Skin of body (tissue), 3 donors: ENCODE measurements at places on chromosomes 16 and 17. TPM values are rescaled to one million over a fixed set of nuclear protein-coding genes. Genes with fewer than 3 reads are reported as not detected.

The SLC13A2 gene
- 0.20 TPM for total RNA-seq

The HOXB7 gene
- 2.7 TPM for total RNA-seq

The EFCAB13 gene
- total RNA-seq: 15.1 TPM

The SLC12A3 gene
- total RNA-seq: not detected

The KRT24 gene
- not detected for total RNA-seq

The ZNF624 gene
- total RNA-seq: 12.8 TPM

DNA sequence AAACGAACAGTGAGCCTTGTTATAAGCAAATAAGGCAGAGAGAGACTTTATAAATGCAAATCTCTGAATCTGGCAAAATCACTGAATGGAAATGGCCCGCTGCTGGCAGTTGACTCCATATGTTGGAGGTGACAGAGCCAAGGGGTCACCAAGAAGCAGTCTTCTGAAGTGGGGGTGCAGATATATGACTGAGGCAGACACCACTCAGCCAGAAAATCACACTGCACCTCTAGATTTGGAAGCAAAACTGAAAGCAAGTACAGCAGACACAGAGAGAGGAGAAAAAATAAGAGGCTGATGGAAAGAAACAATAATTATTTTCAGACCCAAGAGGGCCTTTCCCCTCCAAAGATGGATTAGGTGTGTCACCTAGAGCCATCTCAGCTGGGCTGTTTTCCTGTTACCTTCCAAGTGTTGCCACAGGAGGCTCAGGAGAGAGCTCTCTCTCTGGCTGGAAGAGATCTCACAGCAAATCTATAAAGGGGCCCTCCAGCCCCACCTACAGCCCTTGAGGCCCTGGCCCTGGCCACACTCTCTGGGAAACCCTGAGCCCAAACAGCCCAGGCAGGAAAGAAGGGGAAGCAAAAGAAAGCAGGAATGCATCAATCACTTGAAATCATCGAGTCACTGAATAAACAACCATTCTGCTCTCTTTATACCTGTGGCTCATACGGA is 585.1 kb upstream of the PSMD7 start:
- no peak for DNase-seq

GRCh38 chr16:78170494-78170933 is 71.1 kb downstream of the WWOX start:
- DNase-seq: no peak

GRCh38 chr17:81367171-81367570 is 28.1 kb upstream of the BAHCC1 start:
- DNase-seq: no peak

- no peak for DNase-seq
These were observed 141.1 kb downstream of the NTN1 start for GRCh38 chr17:9162275-9162985.

GRCh38 chr17:45993962-45994627 is 5.0 kb upstream of the STH start:
- DNase-seq: no peak

GRCh38 chr17:59513934-59514841 is 51.2 kb upstream of the DHX40 start:
- peak; percentile 41 for DNase-seq

DNA sequence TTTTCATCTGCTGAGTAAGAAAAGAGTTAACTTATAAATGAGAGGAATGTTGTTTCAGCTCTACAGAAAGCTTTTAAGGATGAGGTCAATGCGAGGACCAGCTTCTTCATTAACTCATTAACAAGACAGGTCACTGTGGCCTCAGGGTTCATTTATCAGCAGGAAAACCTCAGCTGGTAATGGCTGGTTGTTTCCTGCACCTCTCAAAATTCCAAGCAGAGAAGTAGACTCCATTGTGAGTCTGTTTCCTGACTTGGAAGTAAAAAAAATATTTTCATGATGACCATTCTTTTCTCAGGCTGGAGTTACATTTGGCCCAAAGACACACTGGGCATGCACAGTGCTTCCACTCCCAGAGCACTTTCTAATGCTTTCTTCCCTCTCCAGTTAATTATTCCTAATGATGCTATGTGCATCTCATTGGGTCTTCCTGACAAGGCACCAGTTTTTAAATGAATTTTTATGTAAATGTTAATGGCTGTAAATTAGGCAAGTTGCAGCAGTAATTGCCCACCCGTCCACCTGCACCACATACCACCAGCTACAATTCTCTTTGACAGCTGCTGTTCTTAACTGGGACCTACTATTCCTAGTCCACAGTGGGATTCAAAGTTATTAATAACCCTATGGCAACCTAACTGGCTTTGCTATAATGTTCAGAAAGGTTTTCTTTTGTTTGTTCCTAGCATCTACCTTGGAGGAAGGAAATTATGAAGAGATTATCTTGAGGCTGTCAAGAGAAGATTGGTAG is 89.5 kb upstream of the BCAR1 start:
- peak; percentile 36 for DNase-seq

DNA sequence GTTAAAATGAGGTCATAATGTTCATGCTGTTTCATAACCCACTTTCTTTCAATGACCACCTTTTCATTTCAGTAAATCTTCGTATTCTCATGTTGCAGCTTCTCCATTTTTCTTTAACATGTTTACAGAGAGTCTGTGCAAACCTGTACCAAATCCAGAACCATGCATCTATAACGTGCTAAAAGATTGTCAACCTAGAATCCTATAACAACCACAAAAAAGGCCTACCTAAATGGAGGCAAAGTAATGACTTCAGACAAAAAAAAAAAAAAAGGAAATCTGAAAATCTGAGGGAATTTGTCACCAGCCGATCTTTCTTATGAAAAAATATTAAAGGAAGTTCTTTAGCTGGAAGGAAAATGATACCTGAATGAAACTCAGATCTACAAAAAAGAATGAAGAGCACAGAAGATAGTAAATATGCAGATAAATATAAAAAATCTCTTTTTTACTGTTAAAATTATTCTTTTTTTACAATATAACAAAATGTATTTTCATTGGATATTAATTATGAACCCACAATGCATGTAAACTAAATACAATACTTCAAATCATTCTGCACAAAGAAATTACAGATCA is 1.4 kb upstream of the SLFN11 start:
- no peak for DNase-seq

- no peak for DNase-seq
These were observed 2.2 kb upstream of the BAHCC1 start for GRCh38 chr17:81392909-81393654.
